ENCODE measurements at places on chromosomes 2 and 18.

GRCh38 chr2:114259389-114259788, 183.1 kb upstream of the DPP10 start:
- DNase-seq: no peak

GRCh38 chr18:56233595-56233994, 404.8 kb downstream of the TXNL1 start:
- DNase-seq: no peak

GRCh38 chr18:9861157-9861556, 24.6 kb upstream of the TXNDC2 start:
- DNase-seq: no peak

DNA sequence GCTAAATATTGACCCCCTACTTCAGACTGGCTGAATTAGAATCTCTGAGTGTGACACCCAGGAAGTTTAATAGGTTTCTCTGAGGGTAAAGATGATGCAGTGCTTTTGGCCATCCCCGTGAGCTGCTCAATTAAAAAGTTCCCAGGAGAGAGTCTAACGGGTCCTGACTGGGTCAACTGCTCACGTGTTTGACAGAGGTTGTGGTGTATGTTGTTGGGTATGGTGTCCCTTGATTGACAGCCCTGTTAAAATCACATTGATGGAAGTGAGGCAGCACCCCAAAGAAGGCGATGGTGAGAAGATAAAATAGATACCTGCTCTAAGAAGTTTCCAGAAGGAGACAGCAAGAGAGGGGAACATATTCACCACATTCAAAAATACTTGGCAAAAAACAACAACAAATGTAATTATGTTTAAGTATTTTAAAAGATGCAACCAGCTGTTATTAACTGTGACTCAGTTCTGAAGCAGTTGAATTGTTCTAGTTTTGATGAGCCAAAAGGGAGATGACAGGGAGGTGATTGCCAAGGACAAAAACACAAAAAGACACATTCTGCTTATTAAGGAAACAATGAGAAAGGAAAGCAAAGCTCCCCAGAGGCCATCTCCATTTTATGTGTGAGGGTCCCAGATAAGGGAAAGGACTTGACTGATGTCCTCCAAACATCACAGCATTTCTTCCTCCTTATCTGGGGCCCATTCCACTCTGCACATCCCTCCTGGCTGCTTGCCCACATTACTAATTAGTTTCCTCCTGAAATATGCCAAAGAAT, 11.5 kb upstream of the GMCL1 start:
- DNase-seq: no peak

DNA sequence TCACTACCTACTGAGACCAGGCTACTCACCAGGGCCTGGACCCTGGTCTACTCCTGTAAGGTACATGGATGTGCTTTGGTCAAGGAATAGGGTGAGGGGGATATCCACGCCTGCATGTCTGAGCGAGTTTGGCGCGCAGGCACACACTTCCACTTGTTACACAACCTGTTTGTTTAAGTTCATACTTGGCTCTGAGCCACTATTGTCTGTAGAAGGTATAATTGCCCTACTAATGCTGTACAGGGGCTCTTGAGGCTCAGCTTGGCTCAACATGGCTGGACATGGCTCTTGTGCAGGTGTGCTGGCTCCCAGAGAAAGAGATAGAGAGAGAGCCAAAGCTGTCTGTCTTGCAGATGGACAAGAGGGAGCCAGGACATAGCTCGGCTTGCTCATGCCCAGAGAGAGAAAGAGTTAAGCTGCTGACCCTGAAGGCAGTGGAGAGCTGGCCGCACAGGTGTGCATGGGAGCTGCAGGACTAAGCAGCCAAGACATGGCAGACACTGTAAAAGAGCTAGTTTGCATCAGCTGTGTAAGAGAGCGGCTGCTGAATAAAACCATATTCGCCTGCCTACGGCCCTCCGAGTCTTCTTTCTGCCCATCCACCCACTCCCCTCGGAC, 35.2 kb downstream of the NPPC start:
- no peak for DNase-seq

- DNase-seq: no peak
These were observed 446.6 kb downstream of the IRS1 start for GRCh38 chr2:226352941-226353560.

GRCh38 chr2:7379799-7380198, 462.6 kb downstream of the RNF144A start:
- DNase-seq: no peak

DNA sequence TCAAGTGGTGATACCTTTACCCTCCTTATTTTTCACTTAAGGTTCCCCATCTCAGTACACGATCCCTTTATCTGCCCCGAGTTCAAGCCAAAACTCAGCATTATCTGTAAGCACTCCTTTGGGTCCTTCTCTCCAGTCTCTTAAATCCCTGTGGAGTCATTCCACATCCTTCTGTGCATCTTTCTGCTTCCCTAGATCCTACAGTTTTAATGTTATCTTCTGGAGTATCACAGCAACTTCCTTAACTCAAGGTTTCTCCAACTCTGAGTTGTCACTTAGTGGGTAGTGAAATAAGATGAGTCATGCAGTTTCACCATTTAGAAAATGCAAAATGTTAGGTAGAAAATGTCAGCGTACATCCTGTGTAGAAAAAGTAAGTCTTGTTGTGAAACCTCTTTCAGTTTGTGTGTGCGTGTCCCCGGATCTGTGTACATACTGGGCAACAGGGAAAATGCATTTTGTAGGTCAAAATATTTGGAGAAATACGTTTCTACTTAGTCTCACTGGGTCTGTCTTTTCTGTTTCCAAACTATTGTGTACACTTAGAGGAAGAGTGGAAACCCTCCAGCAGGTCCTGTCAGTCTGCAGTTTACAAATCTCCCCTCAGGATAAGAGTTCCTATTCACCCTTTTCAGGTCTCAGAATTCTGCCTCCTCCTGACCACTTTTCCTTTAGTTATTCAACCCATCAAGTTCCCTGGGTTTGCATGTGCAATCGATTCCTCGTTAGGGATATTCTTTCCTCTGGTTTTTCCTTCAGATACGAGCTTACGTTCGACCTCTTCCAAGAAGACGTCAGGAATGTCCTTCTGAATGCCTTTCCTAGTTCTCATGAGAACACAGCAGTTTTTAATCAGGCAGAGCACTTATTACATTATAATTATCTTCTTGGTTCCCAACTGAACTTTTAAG, 154.8 kb downstream of the TGIF1 start:
- no peak for DNase-seq

GRCh38 chr2:191314697-191315364, 69.6 kb downstream of the MYO1B start:
- no peak for DNase-seq

DNA sequence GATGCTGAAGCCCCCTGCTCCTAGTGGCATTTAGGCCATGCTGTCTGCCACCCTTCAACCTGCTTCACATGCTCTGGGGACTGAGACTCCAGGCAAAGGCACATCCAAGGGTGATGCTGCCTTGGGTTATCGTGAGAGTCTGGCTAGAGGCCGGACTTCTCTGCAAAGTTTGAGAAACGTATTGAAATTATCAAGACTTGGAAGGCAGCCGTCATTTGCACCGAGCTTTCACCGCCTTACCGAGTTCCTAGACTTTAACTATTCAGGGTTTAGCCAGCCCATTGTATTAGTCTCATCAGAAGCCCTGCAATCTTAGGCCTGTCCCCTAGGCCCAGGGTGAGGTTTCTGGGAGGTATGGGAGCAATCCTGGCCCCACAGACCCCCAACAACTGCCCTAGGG, 34.0 kb downstream of the RDH14 start:
- DNase-seq: no peak

DNA sequence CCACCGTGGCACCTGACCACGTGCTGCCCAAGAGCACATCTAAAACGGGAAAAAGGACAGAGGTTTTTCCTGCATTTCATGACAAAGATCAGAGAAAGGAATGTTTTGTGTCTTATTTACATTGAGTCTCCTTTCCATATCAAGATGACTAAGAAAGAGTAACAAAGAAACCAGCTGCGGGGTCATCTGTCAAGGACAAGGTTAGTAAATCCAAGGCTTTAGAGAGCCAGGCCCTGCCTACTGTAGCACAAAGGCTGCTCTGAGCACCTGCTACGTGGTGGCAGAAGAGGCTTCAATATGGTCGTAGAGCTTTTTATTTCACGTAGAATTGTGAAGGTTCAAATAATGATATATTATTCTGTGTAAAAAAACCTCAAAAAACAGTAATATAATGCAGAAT, 51.0 kb downstream of the PRELID3A start:
- no peak for DNase-seq

DNA sequence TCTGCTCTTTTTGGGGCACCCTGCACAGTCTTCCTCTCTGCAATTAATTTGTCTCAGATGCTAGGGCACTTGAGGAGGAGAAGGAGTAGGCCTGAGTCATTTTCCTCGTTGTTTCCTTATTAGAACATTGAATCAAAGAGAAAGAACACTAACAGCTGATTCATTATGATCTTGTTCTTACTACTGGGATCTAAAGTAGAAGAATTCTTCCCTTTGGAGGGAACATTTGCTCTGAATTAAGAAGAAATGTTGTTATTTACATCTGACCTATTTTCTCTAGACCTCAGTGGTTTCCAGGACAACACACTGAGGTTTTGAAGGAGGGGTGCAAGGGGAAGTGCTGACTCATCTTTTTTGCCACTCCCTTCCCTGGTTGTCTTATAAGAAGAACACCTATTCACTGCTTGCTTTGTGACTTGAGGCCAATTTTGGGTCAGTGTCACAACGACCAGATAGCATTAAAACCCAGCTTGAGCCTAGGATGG, 24.3 kb upstream of the STAT1 start:
- no peak for DNase-seq

DNA sequence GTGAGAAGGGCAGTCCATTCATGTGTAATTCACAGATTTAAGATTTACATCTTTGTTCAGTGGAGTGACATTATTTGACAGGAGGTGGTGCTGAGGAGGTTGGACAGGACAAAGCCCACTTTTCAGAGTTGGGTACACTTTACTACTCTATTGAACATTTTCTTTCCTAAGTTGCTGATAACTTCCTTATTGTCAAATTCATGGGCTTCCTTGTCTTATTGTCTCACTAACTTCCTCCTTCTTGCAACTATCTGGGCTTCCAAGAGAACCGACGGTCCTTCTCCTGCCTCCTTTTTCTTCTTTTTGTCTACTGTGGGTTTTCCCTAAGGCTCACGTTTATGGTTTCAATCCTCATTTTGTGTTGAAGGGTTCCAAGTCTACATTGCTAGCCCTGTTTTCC, 67.7 kb upstream of the DNMT3A start:
- no peak for DNase-seq

GRCh38 chr18:9117980-9118841, 15.7 kb downstream of the NDUFV2 start:
- no peak for DNase-seq

DNA sequence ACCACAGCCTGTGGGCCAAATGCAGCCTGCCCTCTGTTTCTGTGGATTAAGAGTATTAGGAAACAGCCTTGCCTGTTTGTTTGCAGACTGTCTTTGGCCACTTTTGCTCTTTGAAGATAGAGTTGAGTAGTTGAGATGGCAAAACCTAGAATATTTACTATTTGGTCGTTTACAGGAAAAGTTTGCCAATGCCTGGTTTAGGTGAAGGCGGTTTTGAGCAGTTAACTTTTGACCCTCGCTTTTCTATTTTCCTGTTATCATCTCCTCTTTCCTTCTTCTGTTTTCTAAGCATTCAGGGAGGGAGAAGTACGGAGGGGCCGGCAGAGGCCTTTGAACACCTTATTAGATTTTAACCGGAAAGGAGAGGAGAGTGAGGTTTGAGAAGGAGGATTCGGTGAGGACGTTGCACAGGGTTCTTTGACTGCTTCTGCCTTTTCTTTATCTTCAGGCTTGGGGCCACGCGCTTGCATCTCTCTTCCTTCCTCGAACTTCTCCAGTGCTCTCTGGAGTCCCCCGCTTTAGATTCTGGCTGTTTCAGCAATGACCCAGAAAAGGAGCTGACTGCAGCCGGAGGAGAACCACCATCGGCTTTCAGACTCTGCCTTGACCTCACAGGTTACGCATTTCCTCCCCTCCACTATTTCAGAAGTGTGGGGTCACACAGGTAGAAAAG, 39.2 kb downstream of the IL1R2 start:
- DNase-seq: no peak

DNA sequence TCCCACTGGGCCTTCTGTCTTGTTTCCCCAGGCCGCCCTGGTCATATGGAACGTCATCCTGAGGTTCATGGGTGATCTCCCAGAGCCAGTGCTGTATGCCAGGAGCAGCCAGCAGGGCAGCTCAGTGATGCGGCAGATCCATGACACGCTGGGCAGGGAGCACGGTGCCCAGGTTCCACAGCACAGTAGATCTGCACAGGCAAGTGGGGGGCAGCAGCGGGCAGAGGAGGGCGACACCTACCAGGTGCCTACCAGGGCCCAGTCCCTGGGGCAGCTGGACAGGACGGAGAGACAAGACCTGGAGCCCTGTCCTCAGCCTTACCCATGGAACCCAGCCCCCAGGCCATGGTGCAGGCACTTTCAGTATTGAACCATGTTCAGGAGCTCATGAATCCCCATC, 36.1 kb upstream of the GPR17 start:
- DNase-seq: no peak

- DNase-seq: no peak
These were observed 30.3 kb downstream of the KIF1A start for GRCh38 chr2:240789501-240790369.

- no peak for DNase-seq
These were observed 10.4 kb upstream of the UBE2E3 start for GRCh38 chr2:180970016-180970415.

DNA sequence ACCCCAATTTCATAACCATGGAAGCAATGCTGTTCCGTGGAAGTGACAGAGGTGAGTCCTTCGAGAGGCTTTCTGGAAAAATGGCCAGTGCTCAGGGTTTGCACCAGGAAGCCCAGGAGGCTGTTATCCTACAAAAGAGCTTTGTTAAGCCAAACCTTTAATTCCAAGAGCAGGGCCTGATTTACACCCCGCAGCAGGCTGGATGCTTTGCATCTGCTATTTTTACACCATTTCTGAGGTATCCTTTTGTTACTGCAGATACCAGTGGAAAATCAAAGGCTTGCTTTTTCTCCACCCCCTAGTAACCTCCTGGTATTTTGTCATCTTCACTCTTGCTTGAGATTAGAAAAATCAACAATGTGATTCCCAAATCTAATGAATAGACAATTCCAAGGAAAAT, 380.6 kb downstream of the SOX11 start:
- DNase-seq: no peak

DNA sequence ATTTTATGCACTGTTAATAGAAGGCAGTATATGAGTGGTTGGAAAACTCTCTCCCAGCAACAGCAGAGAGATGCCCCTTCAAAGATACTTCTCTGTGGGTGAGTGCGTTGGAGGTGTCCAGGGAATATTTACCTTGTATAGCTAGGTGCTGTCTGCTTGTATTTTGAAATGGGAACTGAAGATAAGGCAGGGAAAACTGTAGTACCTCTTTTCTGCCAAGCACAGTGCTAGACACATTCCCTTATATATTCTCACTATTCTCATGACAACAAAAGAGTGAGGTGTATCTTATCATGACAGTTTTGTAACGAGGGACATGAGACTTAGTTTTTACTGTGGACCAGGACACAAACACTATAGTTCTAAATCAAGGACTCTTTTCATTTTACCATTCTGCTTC, 2.1 kb downstream of the TTC39C start:
- DNase-seq: no peak

GRCh38 chr2:222866358-222866960, 5.6 kb downstream of the ACSL3 start:
- no peak for DNase-seq

- no peak for DNase-seq
These were observed 969 bp upstream of the ALKAL2 start for GRCh38 chr2:288758-289361.

Data from amygdala (tissue), 56 donors.